RPMI7951 (cell line): ENCODE measurements at places on chromosomes 12 and 14. TPM values are rescaled to one million over a fixed set of nuclear protein-coding genes. Genes with fewer than 3 reads are reported as not detected.

GRCh38 chr12:56029166-56029519 is 8.3 kb downstream of the IKZF4 start:
- peak; percentile 8 for DNase-seq

DNA sequence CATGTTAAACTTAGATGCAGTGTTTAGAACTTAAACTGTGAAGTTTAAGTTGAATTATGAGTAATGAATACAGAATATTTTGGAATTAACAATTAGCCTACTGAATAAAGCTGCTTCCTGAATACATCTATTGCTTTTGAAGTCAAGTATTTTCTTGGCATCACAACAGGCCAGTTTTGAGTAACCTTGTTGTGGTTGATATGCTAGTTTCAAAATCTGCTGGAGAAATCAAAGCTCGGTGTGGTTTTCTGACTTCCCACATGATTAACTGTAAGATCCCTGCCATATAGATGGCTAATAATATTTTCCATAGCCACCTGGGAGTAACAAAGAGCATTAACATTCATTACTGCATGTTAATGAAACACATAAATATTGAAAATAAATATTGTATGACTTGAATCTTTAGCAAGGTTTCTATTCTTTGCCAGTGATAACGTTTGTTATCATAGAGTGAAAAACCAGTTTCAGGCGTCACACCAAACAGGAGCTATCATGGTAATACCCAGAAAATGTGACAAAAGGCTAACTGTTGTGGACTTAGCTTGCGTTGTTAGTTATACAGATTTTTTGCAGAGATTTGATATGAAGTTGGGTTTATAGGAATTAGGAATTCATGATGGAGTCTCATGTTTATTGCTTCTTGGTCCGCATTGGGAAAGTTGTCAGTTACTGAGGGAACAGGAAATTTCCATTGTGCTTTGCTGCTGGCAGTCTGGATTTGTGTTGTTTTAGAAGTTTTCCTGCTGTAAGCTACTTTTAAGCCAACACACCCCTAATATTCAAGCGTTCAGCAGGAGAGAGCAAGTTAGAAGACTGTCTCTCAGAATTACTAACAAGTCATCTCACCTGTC is 32.1 kb downstream of the PPFIBP1 start:
- peak; percentile 76 for DNase-seq

DNA sequence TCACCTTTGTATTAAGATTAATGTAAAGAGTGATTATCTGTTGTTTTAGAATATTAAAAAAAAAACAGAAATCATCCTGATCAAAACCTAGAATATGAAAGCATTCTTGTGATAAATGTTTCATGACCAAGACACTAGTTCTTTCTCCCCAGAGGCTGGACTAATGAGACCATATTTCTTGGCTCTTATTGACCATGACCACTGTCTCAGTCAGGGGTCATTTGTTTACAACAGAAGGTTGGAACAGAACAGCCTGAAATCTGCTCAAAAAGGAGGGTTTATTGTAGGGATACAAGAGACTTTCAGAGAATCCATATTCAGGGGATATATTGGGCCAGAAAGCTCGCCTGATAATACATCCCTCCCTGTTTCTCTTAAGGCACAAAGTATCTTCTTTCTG is 87.7 kb downstream of the TMEM30B start:
- no peak for DNase-seq

DNA sequence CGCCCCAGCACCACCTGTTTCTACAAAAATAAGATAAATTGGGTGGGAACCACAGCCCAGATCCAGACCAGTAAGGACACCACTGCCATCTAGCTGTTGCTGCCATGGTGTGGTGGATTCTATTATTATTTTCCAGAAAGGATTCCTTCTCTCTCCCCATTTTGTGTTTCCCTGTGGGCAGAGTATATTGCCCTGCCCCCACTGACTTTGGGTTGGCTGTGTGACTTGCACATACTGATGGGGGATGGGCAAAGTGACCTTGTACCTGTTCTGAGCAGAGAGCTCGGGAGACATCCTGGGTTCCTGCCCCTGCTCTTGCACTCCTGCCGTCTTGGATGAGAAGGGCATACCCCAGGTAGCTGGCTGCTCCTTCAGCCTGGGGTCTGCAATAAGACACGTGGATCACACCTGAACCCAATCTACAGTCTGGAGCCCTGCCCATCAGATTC is 24.3 kb downstream of the MOAP1 start:
- no peak for DNase-seq

GRCh38 chr12:1777798-1778197 is 42.6 kb upstream of the LRTM2 start:
- peak; percentile 63 for DNase-seq

GRCh38 chr12:25759752-25760151 is 198.7 kb upstream of the RASSF8 start:
- DNase-seq, result no peak

GRCh38 chr12:12392413-12392812 is 35.5 kb downstream of the BORCS5 start:
- DNase-seq, result no peak

GRCh38 chr14:50230701-50231474 is 490 bp downstream of the SOS2 start:
- peak; percentile 52 for DNase-seq

B3GNT4 gene
- not detected in 2 replicates for total RNA-seq

LGR5 gene
- total RNA-seq, result not detected in 2 replicates

GLT1D1 gene
- not detected in 2 replicates for total RNA-seq

PAPLN gene
- total RNA-seq, result 1.6 and 2.8 TPM in 2 replicates

GARIN6 gene
- not detected in 2 replicates for total RNA-seq

PSMB5 gene
- 309 and 373 TPM in 2 replicates for total RNA-seq

LMO3 gene
- not detected in 2 replicates for total RNA-seq

ANO6 gene
- total RNA-seq, result 58.1 and 62.1 TPM in 2 replicates

PARP11 gene
- 4.8 and 6.1 TPM in 2 replicates for total RNA-seq
